GM04504 (cell line): ENCODE measurements at places on chromosomes 4 and X.

- DNase-seq, result no peak
Observed at GRCh38 chr4:28942631-28943030, 1777.5 kb upstream of the PCDH7 start.

DNA sequence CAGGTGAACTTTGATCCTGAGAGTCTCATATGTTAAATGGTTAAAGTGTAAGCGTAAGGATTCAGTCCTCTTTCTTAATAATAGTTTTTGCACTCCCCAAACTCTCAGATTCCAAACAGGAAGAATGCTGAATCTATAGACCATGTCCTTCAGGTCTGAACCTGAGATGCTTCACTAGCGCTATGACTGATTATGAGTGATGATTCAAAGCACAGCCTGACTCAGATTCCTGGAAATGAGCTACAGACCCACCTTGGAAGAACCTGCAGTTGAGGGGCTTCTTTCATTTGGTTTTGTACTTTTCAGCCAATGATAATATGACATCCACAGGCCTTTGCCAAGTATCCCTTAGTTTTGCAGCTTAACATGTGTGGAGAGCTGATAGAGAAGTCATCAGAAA, 1.4 kb downstream of the EDNRA start:
- no peak for DNase-seq

DNA sequence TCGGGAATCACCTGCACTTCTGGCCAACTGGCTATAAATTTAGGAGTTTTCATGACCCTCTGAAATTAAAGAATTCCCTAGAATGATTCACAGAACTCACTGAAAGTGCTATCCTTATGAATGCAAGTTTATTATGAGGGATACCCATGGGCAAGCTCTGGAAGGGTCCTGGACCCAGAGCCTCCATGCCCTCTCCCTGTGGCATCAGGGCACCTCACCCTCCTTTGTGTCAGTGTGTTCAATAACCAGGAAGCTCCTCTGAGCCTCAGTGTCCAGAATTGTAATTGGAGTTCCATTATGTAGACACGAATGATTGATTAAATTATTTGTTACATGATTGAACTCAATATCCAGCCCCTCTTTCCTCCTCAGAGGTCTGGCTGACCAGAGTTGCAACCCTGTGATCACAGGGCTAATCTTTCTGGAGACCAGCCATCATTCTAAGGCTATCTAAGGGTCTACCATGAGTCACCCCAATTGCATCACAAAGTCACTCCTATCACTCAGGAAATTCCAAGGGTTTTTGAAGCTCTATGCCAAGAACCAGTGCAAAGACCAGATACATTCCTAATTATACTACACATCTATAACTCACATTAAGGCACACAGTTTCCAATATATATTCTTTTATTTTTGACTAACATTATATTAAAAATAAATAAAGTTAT, 8.9 kb downstream of the ANXA3 start:
- DNase-seq, result peak; percentile 35

GRCh38 chr4:187017147-187017546, 293.5 kb upstream of the FAT1 start:
- DNase-seq, result no peak

DNA sequence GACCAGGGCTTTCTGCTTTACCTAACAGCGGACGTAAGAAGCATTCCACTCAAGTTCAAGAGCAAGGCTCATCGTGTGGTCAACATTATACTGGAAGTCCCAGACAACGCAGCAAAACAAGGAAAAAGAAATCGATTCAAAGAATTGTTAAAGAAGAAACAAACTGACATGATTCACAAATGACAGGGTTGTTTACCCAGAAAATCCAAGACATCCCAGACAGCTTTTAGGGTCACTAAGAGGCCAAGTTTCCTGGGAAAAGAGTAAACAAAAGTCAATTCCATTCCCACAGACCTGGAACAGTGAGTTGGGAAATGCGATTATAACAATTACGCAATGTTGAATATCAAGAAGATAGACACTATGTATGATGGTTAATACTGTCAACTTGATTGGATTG, 21.5 kb upstream of the HTRA3 start:
- no peak for DNase-seq

DNA sequence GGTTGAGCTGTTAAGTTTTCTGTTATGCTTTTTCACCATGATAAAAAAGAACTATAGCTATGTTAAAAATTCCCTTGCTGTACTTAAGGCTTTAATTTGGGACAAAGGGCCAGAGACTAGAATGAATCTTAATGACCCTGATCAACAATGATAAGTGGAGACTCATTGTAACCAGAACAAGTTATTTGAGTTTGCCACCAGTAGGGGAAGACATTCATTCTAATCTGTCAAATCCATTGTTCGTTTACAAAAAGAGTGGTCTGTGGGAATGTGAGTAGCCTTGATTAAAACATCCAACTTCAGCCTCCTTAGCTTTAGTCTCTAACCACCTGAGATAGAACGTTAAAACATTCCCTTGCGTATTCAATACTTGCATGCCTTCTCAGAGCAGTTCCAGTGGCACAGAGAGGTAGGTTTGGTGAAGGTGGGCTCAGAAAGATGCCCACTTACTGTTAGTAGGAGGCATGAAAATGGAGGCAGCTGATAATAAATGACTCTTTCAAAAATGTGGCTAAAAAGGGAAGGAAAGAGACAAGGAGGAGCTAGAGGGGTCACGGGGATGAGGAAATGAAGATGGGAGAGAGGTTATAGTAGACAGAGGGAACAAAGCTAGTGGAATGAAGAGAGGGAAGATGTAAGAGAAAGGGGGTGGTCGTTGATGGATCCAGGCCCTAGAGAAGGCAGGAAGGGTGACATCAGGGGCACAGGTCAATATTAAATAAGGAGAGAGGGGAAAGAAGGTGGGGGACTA, 66.2 kb downstream of the EGF start:
- DNase-seq, result no peak

- DNase-seq, result peak; percentile 10
Observed at GRCh38 chr4:40423735-40424134, 88.6 kb downstream of the CHRNA9 start.
